DMS79 (cell line): ENCODE measurements at places on chromosomes 2 and 18.

DNA sequence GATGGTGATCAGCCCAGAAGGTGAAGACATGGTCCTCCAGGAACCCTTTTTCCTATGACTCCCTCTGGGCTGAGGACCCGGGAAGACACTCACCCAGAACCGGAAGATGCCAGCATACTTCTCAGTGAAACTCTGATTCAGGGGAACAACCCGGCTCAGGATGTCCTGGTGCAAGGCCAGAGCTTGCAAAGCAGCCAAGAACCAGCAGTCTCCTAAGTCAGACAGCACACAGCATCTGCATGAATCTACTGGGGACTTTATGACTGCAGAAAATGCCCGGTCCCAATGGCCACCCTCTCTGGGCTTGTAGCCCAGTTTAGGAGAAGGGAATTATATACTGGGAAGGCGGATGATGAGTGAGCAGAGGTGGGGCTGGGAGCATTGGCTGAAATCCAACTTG is 15.3 kb downstream of the CAPN14 start:
- DNase-seq: no peak

DNA sequence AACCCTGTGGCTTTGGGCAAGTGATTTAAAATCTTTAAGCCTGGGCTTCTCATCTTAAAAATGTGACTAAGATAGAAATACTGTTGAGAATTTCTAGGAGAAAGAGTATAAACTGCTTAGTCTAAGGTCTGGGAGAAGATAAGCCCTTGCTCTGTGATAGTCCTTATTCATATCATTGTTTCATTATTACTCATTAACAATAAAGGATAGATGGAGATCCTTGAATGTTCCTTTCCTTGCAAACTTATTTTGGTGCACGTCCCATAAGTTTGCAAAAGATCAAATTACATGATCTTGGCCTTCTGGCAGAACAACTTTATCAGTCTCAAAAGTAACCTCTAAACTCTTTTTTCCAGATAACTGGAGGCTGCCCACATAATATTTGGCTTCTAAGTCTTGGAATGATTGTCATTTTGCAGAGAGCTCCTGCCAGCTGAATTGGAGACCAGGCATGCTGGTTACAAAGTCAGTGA is 138.3 kb downstream of the FAM124B start:
- DNase-seq: no peak

GRCh38 chr18:49228187-49228586 is 232.3 kb downstream of the DYM start:
- no peak for DNase-seq

- no peak for DNase-seq
Observed at GRCh38 chr2:201572846-201573508, 70.3 kb downstream of the TMEM237 start.

- no peak for DNase-seq
Observed at GRCh38 chr2:52431352-52431760, 1336.2 kb upstream of the CHAC2 start.

DNA sequence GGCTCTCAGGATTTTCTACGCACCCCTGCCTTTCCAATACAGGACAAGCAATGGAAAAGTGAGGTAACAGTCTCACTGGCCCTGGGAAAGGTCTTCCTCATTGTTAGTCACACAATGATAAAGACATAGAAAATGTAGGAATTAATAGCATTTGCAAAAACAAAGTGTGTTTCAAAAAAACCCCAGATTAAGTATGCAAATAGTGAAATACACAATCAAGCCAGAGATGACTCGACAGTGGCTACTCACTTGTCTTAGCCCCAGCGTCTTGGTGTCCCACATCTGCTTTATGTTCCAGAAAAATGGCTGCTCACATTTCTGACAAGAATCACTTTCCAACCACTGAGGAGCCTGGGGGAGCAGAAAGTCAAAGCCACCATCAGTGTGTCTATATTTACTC is 47.0 kb upstream of the AP1S3 start:
- DNase-seq: no peak

DNA sequence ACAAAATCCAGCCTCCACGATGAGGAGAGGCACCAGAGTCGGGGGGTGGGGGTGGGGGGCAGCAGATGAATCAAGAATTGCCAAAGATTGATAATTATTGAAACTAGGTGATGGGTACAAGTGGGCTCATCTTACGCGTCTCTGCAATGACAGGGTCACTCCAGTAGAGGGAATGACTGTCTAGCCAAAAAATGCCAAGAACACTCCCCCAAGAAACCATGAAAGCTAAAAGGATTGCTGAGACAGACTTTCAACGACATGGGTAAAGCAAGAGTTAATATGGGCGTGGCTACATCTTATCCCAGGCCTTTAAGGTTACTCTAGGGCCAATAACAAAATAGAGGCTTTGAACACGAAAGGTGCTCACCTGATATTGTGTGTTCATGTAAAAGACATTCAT is 86.5 kb downstream of the STK39 start:
- DNase-seq: no peak

DNA sequence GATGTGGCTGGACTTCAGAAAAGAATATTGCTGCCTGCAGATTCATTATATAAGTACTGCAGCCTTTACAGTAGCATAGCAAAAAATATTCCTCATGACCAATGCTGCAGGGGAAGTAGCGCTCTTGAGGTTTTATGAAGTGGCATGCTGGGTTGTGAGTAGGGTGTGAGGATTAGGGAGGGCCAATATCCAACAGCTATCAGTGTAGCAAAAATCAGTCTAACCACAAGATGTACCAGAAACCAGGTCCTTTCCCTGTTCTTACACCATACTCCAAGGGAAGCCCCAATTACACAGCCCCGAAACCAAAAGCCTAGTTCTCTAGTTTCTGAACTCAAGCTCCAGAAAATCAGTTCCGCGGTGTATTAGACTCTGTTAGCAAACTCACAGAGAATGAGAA is 1082.2 kb upstream of the DDX18 start:
- no peak for DNase-seq

DNA sequence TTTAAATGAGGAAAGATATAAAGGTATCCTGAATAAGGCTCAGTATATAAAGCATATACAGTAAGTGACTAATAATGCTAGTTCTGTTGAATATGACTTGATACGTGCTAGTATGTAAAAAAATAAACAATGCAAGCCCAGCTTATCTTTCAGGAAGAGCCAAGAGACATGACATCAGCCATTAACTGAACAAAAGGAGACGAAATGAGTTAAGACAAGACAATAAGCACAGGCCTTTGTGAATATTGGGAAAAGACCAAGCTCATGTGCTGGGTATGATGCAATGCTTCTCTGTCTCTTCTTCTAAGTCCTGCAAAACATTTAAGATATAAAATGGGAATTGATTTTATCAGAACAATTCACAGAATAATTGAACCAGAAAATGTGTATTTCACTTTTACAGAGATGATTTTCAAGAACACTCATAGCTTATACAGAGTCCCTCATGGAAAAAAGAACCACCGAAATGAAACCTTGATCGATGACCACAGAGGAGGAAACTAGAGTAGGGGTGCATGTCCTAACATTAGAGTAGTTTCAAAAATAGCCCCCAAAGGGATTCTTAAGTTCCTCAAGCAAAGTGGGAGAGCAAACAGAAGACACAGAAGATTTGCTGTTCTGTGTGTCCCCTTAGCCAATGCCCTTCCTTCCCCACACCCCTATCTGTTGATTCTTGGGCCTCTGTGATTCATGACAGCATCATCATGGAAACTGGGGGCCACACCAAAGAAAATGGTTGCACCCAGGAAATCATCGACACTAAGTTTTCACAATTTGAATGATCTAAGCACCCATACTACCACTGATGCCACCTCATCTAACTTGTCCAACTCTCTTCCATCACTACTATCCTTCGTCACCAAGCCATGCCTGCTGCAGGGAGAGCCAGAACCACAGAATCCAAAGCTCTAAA is 68.0 kb upstream of the CRIM1 start:
- no peak for DNase-seq

DNA sequence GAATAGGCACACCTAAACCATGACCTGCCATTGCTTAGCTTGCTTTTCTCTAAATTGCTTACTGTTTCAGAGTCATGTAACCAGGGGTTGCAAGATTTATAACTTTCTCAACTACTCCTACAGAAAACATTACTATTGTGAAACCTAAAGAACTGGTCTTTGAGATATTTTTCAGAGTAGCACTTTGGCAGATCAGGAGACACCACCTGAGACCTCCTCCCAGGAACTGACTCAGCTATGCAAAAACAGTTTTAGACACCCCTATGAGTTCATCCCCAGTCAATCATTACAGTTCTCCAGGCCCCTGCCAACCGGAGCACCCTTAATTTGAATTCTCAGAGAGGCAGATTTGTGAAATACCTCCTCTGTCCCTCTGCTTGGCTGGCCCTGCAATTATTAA is 80.3 kb downstream of the MBOAT2 start:
- DNase-seq: no peak

GRCh38 chr2:166343467-166343866 is 32.3 kb downstream of the SCN9A start:
- DNase-seq: no peak

DNA sequence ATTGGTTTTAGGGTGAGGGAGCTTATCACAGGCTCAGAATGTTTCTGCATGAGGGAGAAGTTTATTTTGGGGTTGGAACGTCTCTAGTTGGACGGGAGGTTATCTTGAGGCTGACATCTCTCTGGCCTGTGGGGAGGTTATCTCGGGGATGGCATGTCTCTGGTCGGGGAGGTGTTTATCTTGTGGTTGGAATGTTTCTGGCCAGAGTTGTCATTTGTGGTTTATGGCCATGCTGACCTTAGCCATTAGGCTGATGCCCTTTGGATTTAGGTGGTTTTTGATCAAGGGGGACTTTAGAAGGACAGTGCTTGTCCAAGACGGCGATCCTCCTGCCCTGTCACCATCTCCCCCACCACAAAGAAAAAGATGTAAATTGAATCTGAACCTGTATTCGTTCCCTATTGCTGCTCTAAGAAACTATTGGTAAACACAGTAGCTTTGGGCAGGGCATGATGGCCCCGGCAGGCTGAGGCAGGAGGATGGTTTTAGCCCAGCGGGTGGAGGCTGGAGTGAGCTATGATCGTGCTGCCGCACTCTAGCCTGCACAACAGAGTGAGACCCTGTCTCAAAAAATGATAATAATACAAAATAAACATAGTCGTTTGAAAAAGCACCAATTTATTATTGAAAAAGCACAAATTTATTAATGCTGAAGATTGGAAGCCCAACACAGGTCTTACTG is 17.8 kb upstream of the MPPE1 start:
- DNase-seq: no peak

GRCh38 chr2:70140791-70141211 is 50.0 kb downstream of the C2orf42 start:
- no peak for DNase-seq

DNA sequence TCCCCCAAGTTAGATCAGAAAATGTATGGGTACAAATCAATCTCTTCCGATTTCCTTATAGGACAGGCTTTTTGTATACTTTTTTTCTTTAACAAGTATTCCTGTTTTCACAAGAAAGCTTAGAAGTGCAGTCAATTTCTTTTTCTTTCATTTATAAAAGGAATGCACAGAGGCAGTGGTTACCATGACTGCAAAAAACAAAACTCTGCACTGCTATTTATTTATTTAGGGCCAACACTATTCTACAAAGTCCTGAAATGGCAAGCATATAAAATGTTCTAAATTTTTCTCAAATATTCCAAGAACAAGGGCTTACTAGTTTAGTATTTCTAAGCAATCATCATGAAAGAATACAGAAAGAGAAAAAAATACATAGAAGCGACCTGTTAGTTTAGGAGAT is 22.2 kb downstream of the ATAD2B start:
- DNase-seq: no peak

- DNase-seq: no peak
Observed at GRCh38 chr2:111251711-111252110, 131.0 kb downstream of the BCL2L11 start.

- peak; percentile 15 for DNase-seq
Observed at GRCh38 chr2:206260188-206261012, 14.1 kb upstream of the ZDBF2 start.

DNA sequence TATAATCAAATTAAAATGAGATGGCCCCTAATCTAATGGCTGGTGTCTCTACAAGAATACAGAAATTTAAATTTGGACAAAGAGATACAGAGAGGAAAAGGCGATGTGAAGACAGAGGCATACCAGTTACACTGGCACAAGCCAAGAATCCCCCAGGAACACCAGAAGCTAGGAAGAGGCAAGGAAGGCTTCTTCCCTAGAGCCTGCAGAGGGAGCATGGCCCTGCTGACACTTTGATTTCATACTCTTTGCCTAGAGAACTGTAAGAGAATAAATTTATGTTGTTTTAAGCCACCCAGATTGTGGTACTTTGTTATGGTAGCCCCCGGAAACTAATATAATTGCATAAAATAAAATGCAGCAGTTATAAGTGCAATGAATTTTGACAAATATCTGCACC is 671.4 kb downstream of the MBD2 start:
- DNase-seq: no peak

DNA sequence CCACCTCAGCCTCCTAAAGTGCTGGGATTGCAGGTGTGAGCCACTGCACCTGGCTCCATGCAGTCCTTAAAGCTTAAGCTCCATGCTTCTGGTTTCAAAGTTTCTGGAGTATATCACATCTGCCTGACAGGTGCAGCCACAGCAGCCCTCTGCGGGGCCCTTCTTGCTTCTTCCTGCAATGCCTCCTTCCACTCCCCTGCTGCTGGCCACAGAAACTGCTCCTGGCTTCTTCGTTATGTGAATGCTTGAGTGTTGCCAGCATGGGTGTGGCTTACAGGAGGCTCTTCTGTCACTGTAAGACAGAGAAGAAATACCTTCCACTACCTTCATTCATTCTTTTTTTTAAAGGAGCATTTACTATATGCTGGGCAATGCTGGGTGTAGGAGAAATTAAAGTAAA is 10.1 kb upstream of the CCBE1 start:
- DNase-seq: no peak

DNA sequence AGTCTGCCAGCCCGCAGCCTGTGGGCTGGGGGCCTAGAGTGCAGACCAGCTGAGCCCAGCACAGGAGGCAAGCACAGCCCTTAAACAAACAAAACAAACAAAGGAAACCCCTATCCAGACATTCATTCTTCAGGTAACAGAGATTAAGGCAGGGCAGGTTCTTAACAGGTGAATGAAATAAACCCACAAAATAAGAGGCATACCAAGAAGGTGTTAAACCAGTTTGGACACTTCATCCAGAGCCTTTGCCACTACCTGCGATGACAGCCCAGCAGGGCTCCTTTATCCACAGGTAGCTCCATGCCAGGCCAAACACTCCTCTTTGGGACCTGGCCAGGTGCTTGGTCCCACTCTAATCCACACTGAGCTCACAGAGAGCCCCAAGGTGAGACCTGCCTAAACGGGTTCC is 209.7 kb upstream of the SIX2 start:
- DNase-seq: peak; percentile 85

GRCh38 chr2:117760916-117761315 is 53.6 kb upstream of the DDX18 start:
- DNase-seq: no peak

- DNase-seq: no peak
Observed at GRCh38 chr2:8153258-8153718, 528.6 kb upstream of the ID2 start.

GRCh38 chr2:134712736-134713135 is 6.1 kb downstream of the TMEM163 start:
- no peak for DNase-seq

DNA sequence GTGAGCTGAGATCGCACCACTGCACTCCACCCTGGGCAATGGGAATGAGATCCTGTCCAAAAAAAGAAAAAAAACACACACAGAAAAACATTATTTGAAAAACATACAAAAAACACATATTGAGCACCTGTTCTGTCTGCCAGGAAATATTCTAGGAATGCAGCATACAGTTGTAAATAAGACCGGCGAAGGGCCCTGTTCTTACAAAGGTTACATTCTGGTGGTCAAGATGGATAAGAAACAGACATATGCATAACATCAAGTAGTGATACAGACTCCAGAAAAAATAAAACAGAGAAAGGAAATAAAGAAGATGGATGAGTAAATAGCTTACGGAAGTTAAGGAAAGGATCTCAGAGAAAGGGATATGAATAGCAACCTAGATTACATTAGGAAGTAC is 159.8 kb downstream of the GALNT3 start:
- no peak for DNase-seq
